T-cell (primary cell): ENCODE measurements at places on chromosomes 2 and 18. TPM values are rescaled to one million over a fixed set of nuclear protein-coding genes. Genes with fewer than 3 reads are reported as not detected.

Gene TMEM182
- 6.9 TPM for total RNA-seq

Gene IFIH1
- total RNA-seq, result 29.2 TPM

Gene ANKRD62
- not detected for total RNA-seq

GRCh38 chr2:72098935-72099334, 48.7 kb downstream of the CYP26B1 start:
- no peak for DNase-seq
